Stimulated activated CD8-positive, alpha-beta memory T cell treated with anti-CD3 and anti-CD28 coated beads, Interleukin-4, amount 100 ng/mL, for 1 hour (primary cell): ENCODE measurements at places on chromosomes 11 and 22.
A peak's percentile ranks its signal among the peaks of the same experiment; 100 is the strongest.

GRCh38 chr11:95925011-95925410 lies 1.1 kb upstream of the MTMR2 start:
- no peak for DNase-seq

DNA sequence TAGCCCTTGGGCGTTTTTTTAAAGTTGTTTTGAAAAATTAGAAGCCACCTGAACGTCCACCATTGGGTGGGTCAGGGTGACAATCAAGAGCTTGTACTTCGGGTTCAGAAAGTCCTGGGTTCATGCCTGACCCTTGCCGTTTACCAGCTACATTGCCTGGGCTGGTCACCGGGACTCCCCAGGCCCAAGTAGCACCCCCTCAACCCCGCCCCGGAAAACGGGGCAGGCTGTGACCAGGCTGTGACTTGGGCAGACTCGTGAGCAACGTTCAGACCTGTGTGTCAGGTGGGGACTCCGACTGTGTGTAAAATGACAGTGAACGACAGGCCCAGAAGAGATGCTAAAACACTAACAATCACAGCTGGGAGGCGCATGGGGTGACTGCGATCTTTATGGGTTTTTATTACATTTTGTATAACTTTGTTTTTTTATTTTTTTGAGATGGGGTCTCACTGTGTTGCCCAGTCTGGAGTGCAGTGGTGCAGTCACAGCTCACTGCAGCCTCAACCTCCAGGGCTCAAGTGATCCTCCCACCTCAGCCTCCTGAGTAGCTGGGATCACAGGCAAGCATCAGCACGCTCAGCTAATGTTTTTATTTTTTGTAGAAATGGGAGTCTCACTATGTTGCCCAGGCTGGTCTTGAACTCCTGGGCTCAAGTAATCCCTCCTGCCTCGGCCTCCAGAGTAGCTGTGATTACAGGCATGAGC lies 56.8 kb downstream of the TRMU start:
- no peak for DNase-seq

GRCh38 chr22:47276450-47276820 lies 514.0 kb downstream of the TBC1D22A start:
- DNase-seq, result no peak

GRCh38 chr11:88246696-88247095 lies 71.5 kb upstream of the RAB38 start:
- DNase-seq, result no peak

- DNase-seq, result no peak
Measured at GRCh38 chr11:12240677-12241076, 130.3 kb downstream of the MICAL2 start.

DNA sequence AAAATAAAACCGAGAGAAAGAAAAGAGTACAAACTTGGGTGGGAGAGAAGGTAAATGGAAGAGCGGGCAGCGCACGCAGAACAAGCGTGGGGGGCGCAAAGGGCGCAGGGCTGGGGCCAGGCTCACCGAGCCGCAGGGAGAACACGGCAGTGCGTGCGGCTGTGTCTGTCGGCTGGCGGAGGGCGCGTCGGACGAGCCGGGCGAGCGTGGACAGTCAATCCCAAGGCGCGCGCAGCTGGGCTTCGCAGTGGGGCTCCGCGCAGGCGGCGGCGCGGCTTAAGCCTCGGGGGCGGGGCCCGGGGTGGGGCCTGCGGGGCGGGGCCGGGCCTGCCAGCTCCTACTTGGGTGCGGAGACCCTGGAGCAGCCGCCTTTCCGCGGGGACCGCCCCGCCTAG lies at the start of gene UCP2:
Gene UCP2 (minus strand): TSS at position 249 of the 395 bp plus-strand sequence. CDS start 4,465 bp downstream, outside the sequence.
- DNase-seq, result peak; percentile 77

DNA sequence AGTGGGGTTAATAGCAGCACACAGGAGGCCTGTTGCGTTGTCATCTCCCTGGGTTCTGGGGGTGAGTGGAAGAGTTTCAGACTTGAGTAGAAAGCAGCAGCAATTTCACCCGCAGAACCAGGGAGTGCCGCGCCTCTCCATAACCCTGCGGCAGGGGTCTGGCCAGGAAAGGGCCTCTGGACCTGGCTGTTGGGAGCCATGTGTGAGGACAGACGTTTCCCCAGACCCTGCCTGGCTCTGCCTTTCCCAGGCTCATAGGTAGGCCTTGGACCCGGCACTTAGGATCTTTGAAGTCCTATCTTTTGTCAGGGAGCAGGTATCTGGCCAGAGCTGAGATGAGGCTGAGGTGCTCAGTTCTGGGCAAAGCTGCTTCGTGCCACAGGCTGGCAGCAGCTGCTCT lies 106.6 kb upstream of the PARVA start:
- no peak for DNase-seq

GRCh38 chr22:40039482-40040115 lies 44.8 kb downstream of the FAM83F start:
- DNase-seq, result no peak
